ENCODE measurements at places on chromosomes 13 and 19.

DNA sequence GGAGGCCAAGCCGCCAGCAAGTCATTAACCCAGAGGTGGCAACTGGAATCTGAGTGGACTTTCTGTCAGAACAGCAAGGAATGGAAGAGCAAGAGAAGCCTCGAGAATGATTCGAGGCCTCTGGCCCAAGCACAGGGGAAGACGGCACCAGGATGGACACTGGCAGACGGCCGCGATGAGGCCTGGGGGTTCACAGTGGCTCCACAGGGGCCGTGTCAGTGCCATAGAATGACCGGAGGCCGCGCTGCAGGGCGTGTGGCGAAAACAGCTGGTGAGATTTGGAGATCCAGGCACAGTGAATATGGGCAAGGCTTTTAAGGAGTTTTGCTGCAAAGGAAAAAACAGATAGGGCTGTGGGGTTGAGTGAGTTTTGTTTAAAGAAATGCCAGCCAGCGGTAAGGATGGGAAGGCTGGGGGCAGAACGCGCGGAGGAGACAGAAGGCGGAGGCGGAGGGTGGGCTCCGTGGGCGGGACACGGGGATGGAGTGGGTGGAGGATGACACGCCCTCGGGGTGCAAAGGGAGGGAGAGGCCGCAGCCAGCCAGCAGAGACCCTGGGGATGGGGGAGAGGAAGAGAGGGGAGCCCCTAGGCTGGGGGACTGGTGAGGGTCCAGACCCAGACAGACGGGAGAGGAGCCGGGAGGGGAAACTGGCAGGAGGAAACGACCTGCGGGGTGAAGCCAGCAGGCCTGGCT is 130.5 kb downstream of the RNF17 start:
- DNase-seq = no peak

DNA sequence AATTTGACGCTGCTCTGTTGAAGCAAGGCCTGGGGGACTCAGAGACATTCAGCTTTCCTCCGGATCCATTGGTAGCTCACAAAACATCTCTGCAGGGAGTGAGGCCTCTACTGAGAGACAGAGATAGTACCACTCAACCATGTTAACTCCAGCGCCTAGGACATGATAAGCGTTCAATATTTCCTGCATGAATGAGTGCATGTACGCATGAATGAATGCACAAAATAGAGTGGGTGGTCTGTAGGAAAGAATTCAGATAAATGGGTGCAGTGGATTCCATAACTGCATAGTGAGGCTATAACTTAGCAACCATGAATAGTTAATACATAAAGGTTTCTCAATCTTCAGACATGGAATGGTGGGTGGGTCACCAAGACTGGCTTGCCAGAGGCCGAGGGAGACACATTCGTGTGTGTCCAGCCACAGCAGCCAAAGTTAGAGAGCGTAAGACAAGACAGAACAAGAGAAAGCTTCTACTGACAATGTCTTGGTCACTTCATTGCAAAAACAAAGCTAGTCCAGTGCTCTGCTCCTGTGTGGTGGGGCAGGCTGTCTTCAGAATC is 36.3 kb upstream of the RCBTB2 start:
- no peak for DNase-seq

DNA sequence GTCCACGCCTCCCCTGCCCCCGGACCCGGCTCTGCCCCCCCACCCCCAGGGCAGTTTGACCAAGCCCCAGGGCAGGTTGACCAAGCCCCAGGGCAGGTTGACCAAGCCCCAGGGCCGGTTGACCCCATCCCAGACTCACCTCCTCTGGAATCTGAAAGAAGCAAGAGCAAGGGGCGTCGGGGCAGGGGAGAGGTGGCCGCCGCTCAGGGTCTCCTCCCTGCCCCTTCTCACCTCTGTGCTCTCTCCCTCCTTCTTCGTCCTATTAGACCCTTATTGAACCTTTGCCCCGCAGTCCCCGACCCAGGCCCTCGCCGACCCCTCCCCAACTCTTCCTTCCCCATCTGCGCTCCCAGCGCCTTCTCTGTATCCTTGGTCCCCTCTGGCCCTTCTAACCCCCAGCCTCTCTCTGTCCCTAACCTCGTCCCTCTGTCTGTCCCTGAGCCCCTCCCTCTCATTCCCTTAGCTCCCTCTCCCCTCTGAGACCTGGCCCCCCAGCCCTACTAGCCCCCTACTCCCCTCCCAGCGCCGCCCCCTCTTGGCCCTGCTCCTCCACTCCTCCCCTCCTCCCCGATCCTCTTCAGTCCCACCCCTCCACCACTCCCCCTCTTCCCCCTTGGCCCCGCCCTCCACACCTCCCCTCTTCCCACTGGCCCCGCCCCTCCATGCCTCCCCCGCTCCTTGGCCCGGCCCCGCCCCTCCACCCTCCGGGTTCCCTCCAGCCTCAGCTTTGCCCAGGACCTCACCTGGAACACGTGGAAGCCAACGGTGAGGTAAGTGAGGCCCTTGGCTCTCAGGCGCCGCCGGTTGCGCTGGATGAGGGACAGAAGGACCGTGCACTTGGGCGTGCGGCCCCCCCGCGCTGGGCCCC is 7.6 kb downstream of the CAPN12 start:
- DNase-seq = peak; percentile 72

- DNase-seq = no peak
These were observed 20.6 kb downstream of the UBE2L5 start for GRCh38 chr13:30442926-30443325.

GRCh38 chr19:55467236-55468053 is 2.9 kb upstream of the C19orf85 start:
- DNase-seq = peak; percentile 72

DNA sequence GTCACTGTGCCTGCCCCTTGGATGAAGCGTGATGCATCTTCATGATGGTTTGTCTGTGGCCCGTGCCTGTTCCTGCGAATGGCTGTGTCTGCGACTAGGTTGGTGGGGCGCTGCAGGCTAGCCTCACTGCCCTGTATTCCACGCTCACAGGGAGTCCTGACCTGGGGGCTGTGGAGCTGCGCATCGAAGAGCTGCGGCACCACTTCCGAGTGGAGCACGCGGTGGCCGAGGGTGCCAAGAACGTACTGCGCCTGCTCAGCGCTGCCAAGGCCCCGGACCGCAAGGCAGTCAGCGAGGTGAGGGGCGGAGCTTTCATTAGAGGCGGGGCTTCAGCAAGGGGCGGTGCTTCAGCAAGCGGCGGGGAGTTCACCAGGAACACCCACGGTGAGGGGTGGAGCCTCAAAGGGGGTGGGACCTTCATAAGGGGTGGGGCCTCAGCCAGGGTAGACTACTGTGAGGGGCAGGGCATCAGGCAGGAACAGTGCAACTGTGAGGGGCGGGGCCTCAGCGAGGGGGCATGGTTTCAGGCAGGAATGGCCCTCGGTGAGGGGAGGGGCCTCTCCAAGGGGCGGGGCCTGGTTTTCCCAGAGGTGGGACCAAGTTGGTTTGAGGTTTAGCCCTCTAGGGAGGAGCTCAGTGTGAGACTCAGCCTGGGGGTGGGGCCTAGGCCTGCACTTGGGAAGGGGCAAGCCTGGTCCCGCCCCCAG is 17.2 kb downstream of the PKN1 start:
- peak; percentile 79 for DNase-seq

GRCh38 chr13:39521701-39522100 is 81.3 kb downstream of the LHFPL6 start:
- no peak for DNase-seq

DNA sequence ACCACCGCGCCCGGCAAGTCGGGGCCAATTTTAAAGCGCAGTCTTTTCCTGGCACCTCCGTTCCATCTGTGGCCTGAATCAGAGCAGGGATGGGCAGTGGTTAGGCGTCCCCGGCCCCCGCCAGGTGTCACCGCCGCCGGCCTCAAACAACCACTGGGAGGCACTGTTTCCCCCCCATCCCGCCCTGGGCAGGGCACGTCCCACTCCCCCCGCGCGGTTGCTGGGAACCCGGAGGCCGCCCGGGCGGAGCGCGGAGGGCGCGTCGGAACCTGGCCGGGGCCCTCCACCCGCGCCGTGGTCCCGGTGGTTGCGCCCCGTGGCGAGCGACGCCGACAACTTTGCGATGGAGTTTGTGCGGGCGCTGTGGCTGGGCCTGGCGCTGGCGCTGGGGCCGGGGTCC is at the start of gene GRIN3B:
Gene GRIN3B (plus strand): TSS at position 325 of the 400 bp plus-strand sequence. CDS start 19 bp downstream, at position 344.
- peak; percentile 75 for DNase-seq

DNA sequence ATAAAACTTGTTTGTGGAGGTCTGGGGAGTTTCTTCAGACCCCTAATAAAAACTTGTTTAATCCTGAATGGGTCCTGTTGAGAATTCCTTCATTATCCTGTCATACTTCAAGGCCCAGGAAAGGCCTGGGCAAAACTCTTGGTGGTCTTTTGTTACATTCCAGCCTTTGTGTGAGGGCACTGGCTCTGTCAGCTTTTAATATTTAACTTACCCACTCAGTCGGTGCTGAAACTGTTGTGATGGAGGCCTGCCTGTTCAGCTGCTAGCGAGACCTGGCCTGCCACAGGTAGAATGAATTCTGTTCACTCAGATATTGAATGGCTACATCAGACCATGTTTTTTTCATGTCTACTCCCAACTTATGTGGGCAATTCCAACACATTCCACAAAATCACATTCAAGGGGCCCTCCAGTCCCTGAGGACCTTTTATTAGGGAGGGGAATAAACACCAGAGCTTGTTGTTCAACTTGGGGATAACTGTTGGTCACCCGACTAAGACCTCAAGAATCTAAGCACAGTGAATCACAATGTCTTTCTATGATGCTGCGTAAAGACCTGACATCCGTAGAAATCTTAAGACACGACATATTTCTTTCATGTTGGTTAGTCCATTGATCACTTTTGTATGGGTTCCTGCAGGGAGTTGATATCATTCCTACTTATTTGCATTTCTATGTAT is 12.5 kb downstream of the NLRP8 start:
- DNase-seq = no peak

DNA sequence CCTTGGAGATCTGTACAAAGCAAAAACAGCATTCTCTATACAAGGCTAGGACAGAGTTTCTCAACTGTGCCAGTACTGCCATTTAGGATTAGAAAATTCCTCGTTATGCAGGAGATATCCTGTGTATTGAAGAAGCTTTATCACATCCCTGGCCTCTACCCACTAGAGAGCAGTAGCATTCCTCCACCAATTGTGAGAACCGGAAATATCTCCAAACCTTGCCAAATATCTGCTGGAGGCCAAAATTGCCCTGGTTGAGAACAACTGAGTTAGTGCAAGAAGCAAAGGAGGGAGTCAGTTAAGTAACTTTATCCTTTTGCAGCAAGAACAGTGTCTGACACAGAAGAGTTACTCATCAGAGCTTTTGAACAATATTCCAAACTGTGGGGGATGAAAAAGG is 16.2 kb upstream of the FREM2 start:
- no peak for DNase-seq

GRCh38 chr13:113991191-113991669 is 17.4 kb upstream of the C13orf46 start:
- DNase-seq = no peak

GRCh38 chr19:5993201-5993600 is 15.3 kb upstream of the RANBP3 start:
- no peak for DNase-seq

- DNase-seq = no peak
These were observed 39.6 kb downstream of the C1QTNF9 start for GRCh38 chr13:24348797-24349515.

Data from CD4-positive, alpha-beta T cell treated with Interferon alpha-2 for 1 hour (primary cell).